NCI-H2107 (cell line): ENCODE measurements at places on chromosomes 3 and 15.

DNA sequence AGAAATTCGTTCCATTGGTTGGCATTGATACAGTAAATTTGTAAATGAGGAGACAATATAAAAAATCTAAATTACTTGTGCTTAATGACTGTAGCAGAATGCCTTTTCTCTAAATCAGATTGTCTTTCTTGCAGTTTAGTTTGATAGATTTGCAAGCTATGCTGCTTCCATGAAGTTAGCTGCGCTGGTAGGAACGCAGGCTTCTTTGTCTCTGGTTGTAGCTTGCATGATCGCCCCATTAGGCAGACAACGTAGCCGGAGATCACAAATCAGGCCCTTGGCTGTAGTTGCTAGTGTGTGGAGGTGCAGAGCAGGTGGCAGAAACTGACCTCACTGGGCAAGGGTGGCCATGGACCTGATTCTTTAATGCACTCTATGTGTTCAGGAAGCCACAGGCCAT lies 6.1 kb downstream of the ZIC1 start:
- no peak for DNase-seq

DNA sequence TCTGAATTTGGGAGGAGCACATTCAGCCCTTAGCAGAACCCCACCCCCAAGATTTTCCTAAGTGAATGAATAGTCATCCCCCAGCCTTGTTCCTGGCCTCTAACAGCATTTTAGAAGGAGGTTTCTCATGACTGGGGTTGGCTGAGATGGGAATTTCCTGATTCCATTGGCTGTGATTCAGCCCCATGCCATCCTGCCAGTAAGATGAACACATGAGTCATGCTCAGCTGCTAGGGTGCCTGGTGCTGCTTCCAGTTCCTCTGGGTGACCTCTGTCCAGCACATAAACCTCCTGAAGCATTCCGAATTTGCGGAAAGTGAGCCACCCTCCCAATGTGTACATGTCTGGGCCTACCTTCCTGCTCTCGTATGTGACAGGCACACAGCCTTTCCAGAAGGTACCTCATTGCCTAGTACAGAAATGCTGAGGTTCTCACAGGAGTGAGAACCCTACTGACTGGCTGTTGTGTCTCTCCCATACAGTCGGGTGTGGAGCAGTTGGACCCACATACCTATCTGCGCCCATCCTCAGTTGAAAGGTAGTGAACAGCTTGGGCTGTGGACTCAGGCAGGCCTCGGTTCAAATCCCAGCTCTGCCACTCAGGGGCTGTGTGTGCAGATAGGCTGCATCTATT lies 91.7 kb downstream of the APBA2 start:
- DNase-seq, result no peak

DNA sequence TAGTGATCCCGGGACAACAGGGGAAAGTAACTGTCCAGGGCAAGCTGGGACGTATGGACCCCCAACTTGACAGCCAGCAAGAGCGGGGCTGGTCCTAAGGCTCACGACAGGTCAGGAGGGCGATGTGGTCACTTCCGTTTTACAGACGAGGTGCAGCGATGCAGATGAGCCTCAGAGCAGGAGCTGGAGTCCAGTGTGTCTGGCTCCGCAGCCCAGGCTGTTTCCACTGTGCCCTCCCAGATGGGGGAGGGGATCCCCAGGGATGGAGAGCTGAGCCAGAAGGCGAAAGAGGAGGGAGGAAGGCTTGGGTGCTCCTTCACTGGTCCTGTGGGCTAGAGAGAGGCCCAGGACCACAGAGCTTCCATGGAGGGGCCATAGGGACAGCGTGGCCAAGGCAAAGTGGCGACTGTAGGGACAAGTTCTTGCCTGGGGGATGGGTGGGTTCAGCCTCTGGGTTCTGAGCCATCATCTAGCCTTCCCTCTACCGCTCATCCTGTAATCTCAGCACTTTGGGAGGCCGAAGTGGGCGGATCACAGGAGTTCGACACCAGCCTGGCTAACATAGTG lies 5.7 kb downstream of the SNX33 start:
- no peak for DNase-seq

DNA sequence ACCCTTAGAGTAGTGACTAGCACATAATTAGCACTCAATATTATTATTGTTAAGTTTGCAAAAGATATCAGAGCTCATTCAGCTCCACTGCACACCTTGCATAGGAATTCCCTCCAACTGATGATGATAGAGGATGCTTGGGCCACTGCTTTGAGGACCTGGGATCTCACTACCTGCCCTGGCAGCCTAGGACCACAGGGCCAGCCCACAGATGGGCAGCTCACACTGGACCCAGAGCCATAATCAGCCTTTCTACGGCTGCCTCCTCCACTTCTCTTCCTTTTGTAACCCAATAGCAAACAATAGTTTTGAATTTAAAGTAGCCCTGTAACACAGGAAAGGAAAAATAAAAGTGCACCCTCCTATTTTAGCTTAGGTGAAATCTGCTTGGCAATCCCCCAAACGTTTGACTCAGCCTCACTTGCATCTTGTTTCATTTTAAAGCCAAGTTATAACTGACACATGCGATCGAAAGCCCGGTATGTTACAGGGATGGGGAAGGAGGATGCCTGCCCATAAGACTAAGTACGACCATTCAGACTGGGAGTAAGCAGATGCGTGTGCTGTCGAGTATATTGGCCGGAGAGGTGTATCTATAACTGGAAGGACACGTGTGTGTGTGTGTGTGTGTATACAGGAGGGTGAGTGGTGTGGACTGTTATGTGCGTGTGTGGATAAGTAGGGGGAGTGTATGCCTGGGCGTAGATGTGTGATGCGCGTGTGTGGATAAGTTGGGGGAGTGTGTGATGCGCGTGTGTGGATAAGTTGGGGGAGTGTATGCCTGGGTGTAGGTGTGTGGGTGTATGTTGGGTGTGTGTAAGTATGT lies 65.9 kb downstream of the CPN2 start:
- DNase-seq, result no peak

- no peak for DNase-seq
Observed at GRCh38 chr15:56094171-56094570, 100.8 kb upstream of the NEDD4 start.

DNA sequence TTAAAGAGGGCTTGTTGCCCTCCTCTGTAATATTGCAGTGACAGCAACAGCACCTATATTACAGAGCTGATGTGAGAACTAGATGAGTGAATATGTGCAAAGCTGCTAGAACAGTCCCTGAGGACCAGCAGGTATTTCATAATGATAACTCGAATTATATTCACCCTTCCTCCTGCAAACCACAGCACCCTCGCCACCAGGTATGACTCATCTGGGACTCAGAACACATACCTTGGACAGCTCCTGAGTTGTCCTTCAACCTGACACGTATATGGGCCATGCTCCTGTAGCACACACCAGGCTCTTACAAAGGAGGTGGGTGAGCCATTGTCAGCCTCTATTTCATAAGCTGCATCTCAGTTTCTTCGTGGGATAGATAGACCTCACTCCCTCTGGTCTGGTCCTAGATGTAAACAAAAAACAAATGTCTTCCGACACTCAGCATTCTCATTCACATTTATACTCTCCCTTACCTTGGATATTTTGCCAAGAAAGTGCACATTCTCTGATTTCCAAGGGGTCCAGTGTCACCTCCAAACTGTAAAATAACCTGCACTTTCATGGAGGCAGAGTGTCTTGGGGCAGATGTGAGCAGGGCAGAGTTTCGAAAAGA lies 124.5 kb downstream of the TLE3 start:
- DNase-seq, result no peak

DNA sequence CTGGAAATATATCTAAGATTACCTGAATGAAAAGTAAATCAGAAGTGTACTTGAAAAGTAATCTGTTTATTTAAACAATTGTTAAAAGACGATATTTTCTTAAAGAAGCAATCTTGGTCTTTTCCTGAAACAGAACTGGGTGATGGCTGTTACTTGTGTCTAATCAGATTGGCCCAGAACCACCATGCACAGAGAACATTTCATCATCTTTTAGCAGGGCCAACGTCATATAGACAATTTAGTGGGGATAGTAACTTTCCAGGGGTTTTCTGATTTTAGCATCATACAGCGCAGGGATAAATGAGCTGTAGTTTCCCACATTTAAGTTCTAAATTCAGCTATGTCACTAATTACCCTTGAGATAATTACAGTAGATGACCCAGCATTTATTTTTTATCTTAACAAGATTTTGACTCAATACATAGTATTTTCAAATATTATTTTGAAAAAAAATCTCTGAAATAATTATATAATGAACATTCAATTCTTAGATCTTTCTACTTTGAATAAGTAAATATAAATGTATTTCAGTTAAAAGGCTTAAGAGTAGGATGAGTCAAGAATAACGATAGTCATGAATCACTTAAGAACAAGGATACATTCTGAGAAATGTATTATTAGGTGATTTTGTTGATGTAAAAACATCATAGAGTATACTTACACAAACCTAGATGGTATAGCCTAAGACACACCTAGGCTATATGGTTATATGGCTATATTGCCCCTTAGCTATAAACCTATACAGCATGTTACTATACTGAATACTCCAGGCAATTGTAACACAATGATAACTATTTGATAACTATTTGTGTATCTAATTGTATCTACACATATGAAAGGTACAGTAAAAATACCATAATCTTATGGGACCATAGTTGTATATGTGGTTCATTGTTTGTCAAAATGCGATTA lies 103.8 kb upstream of the MME start:
- DNase-seq, result no peak

- no peak for DNase-seq
Observed at GRCh38 chr3:151687076-151687475, 46.7 kb upstream of the AADACL2 start.

GRCh38 chr15:99681990-99682389 lies 51.2 kb downstream of the LYSMD4 start:
- no peak for DNase-seq

- no peak for DNase-seq
Observed at GRCh38 chr3:42515391-42515916, 13.0 kb downstream of the VIPR1 start.

GRCh38 chr3:124522082-124522625 lies 208.1 kb upstream of the UMPS start:
- DNase-seq, result no peak

DNA sequence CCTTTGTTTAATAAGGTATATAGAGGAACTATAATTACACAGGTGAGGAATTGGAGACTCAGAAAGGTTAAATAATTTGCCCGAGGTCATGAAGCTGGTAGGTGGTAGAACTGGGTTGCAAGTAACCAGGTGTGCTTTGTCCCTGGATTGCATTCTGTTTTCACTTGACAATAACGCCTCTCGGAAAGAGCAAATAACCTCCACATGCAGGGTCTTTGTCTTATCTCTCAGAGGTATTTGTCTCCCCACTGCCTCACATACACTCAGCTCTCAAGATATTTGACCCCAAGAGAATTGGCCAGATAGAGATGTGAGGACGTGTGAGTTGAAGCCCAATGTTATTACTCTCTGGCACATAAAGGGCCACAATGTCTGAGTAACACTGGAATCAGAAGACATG lies 320.9 kb upstream of the ONECUT1 start:
- no peak for DNase-seq

- no peak for DNase-seq
Observed at GRCh38 chr15:57885435-57885834, 178.9 kb downstream of the POLR2M start.

DNA sequence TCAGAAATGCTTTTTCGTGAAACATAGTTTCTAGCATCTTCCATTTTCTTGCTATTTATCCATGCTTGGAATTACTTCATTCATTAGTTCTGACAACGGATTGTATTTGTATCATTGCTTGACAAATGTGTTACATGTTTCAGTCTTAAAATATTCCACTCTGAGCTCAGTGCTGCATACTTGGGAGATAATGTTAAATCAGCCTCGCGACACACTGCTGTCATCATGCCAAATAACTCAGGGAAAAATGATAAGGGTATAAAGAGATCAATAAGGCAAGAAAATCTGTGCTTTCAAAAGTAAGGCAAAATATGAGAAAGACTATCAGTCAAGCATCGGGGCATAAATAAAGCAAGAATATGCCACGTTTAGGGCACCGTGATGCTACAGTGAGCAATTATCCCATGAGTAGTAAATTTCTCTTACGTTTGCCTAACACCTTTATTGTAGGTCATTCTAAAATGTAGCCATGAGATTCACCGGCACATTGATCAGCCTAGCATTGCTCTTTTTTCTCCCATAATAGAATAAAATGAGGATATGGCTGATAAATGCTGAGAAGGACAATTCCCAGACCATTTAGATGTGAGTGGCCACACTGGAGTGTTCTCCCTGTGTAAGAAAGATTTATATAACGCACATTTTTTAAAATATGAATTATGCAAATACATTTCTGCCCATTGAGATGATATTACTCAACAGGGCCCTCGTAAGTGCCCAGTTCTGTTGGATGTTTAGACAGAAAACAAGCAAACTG lies 133.8 kb downstream of the RBMS3 start:
- no peak for DNase-seq

GRCh38 chr3:33089515-33089914 lies 7.4 kb downstream of the GLB1 start:
- DNase-seq, result no peak

DNA sequence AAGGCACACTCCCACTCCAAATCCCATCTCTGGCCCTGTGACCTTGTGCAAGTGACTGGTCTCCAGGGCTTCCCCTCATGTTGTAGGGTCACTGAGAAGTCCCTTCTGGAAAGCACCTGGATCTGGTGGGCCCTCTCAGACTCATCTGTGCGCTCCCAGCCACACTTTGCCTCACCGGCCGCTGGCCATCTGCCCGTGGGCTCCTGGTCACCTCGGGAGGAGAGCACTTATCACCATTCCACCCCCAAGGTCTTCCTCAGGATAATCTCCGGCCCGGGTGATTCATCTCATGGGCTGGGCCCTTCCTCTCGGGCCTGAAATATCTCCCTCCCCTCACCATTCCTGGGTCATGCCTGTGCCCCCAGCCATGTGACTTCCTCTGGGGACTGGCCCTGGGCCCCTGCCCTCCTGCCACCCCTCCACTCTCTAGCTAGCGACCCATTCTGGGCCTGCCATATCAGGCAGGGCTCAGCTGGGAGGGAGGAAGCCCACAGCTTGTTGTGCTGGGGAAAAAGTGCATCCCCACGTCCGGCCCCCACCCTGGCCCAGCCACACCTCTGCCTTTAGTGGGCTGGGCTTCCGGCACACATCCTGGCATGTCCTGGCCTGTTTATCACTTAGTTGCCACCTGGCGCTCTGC lies 10.6 kb upstream of the WNT7A start:
- no peak for DNase-seq

DNA sequence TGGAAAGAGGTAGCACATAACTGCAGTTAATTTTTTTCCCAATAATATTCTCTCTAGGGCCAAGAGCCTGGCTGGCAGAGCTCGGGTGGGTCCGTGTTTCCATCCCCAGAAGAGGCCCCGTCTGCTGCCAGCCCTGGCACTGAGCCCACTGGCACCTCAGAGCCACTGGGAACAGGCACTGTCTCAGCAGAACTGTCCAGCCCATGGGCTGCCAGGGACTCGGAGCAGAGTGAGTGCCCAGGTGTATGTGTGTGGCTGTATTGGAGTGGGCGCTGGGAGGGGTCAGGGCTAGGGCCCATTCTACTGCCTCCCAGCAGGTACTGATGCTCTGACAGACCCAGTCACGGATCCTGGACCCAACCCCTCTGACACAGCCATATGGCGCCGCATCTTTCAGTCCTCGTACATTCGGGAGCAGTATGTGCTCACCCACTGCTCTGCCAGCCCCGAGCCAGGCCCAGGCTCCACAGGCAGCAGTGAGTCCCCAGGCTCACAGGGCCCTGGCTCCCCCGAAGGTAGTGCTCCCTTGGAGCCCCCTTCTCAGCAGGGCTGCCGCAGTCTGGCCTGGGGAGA lies 8.9 kb downstream of the VWA5B2 start:
- DNase-seq, result no peak
